ENCODE measurements at places on chromosomes 7 and 10.

DNA sequence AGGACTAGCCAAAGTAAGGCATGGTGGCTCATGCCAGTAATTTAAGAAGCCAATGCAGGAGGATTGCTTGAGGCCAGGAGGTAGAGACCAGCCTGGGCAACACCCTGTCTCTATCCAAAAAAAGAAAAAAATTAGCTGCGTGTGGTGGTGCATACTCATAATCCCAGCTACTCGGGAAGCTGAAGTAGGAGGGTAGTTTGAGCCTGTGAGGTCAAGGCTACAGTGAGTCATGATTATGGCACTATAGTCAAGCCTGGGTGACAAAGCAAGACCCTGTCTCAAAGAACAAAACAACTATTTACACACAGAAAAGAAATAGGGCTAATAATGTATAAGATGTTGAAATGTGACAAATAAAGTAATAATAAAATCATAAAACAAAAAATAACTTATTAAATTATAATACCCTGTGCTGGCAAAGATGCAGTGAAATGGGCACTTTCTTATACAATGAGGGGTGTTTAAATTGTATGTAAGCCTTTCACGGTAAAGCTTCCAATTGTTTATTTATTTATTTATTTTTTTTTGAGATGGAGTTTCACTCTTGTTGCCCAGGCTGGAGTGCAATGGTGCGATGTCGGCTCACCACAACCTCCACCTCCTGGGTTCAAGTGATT lies 175.2 kb downstream of the TPST1 start:
- no peak for DNase-seq

DNA sequence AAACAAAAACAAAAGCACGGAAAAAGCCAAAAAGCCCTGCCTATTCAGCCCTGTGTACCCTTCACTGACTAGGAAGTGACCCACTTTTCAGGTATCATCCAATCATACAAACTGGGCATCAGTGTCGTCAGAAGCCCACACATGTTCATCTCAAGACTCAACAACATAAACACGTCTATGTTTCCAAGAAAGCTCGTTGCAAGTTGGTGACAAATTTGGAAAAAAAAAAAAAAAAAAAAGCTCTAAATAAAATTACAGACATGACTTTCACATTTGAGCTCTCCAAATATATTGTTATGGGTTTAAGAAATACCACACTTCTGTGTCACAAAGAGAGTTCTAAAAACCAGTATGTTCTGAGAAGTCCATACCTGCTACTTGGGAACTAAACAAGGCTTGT lies 204.7 kb upstream of the KLF14 start:
- DNase-seq: no peak

DNA sequence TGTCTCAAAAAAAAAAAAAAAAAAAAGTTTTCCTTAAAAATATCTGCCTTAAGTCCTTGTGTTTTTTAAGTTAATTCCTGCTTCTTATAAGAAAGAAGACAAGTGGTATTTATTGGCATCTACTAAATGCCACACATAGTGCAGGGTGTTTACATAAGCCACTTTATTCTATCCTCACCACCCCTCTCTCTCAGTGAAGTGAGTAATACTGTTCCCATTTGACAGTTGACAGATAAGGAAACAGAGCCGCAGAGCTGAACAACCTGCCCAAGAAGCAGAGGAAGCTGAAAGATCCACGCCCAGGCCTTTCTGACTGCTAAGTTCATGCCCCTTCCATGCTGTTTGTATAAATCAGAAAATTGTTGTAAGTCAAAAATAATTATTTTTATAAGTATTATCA lies 54.1 kb downstream of the ABLIM1 start:
- no peak for DNase-seq

DNA sequence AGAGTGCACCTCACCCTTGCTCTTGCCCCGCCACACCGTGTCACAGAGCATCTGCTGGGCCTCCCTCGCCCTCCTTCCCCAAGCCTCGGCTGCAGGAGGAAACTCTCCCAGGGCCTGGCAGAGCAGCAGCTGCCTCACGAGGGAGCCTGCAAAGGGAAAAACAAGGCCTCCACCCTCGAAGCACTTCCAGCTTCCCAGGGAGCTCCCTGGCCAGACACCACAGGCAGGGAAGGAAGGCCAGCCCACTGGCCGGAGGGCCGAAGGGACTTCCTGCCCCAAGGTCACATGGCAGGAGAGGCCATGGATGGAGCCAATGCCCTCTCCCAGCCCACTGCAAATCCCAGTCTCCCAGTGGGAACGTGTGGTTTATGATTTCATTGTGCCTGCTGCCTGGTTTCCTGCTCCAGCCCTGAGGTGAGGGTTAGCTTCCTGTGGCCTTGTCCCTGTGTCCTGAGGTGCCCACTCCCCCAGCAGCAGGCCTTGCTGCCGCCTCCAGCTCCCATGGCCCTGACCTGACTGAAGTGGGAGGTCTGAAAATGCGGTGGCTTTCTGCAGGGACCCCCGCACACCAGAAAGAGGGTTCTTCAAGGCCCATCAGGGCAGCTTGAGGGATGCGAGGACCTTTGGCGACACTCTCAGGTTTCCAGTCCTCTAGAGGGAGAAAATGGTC lies 100.5 kb upstream of the PPIF start:
- DNase-seq: no peak

- DNase-seq: no peak
Observed at GRCh38 chr10:95286707-95287106, 4.1 kb downstream of the PDLIM1 start.

GRCh38 chr10:132063432-132063831 lies 2.3 kb upstream of the JAKMIP3 start:
- DNase-seq: no peak

GRCh38 chr10:17452060-17452841 lies 2.1 kb downstream of the ST8SIA6 start:
- DNase-seq: no peak

GRCh38 chr7:46291601-46292150 lies 370.6 kb upstream of the IGFBP3 start:
- DNase-seq: no peak

- no peak for DNase-seq
Observed at GRCh38 chr7:47549916-47550315, 32.0 kb downstream of the TNS3 start.

GRCh38 chr7:35894721-35895120 lies 93.9 kb downstream of the SEPTIN7 start:
- no peak for DNase-seq

DNA sequence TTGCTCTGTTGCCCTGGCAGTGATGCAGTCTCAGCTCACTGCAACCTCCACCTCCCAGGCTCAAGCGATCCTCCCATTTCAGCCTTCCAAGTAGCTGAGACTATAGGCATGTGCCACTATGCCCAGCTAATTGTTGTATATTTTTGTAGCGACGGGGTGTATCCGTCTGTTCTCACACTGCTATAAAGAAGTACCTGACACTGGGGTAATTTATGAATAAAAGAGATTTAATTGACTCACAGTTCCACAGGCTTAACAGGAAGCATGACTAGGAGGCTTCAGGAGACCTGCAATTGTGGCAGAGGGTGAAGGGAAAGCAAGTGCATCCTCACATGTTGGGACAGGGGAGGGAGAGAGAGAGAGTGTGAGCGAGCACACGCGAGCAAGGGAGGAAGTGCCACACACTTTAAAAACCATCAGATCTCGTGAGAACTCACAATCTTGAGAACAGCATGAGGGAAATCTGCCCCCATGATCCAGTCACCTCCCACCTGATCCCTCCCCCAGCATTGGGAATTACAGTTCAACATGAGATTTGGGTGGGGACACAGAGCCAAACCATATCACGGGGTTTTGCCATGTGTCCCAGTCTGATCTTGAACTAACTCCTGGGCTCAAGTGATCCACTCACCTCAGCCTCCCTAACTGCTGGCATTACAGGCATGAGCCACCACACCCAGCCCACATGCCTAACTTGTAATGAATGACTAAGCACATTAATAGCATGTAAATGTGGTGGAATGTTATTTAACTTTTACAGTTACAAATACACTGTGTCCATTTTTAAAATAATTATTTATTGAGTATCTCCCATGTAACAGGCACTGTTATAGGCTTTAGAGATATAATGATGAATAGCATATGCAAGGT lies 65.5 kb downstream of the RALA start:
- DNase-seq: no peak

DNA sequence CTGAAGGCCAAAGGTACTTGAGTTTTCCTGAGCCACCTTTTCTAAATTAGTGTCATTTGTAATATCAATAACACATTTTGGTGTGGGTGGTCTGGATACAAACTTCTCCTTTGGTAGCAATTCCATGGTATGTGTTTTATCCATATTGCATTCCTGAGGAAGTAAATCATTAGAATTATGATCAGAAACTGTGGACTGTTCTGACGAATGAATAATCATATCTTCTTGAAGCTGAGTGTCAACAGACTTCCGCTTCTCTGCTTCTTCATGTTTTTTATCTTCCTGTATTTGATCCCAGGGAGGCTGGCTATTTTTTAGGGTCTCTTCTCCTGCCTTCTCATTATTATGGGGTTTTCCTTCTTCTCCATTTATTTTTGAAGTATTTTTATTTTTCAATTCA lies 81.4 kb downstream of the NRBF2 start:
- DNase-seq: no peak

GRCh38 chr10:287026-287709 lies 151.9 kb downstream of the ZMYND11 start:
- no peak for DNase-seq

GRCh38 chr10:114163062-114163461 lies 10.9 kb downstream of the CCDC186 start:
- no peak for DNase-seq

DNA sequence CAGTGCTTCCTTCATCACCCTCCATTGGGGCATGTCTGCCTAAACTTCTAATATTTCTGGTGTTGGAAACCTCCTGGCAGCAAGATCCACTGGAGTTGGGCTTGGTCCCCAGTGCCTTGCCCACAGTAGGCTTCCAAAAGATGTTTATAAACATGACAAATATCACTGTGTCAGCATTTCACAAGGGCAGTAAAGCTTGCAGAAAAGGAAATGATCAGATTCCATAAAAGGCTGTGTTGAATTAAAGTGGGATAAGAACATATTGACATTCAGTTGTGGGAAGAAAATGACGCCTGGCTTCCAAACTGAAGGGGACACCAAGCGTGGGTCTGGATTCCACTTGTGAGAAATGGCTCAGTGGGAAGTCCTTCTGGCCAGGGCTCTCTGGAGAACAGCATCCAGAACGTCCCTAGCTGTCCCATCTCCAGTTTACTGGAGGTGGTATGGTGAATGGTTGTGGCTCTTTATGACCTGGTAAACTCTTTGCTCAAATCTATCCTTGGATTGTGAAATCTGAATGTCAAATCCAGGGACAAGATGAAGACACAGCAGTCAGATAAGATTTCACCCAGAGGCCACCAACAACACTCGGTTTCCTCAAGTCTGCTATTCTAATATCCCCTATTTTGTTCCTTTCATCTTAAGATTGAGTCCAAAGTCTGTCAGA lies 287.2 kb downstream of the TNS3 start:
- DNase-seq: no peak
